ENCODE measurements at places on chromosomes 7 and 10.
A peak's percentile ranks its signal among the peaks of the same experiment; 100 is the strongest.

DNA sequence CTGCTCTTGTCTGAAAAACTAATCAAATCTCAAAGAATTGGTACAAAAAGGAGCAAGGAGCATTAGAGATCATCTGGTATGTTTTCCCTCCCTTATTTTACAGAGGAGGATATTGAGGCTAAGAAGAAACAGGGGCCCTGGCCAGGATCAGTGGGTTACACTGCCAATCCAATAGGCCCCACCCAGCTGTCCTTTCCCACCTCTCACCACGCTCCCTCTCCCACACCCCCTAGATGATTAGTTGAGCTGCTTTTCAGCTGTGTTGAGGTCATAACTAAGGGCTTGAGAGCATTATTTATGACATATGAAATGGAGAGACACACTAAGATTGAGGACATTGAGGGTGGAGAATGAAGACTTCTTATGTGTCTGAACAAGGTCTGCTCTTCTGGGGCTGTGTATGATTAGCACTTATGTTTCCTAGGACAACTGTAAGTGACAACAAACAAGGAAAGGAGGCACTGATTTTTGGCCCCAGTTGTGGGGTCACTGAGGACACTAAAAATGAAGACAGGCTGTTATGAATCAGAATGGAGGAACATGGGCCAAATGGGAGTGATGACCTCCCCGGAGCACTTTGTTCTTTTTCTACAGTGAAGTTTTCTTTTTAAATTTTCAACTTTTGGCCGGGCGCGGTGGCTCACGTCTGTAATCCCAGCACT is 26.5 kb downstream of the VWA2 start:
- DNase-seq, result no peak

DNA sequence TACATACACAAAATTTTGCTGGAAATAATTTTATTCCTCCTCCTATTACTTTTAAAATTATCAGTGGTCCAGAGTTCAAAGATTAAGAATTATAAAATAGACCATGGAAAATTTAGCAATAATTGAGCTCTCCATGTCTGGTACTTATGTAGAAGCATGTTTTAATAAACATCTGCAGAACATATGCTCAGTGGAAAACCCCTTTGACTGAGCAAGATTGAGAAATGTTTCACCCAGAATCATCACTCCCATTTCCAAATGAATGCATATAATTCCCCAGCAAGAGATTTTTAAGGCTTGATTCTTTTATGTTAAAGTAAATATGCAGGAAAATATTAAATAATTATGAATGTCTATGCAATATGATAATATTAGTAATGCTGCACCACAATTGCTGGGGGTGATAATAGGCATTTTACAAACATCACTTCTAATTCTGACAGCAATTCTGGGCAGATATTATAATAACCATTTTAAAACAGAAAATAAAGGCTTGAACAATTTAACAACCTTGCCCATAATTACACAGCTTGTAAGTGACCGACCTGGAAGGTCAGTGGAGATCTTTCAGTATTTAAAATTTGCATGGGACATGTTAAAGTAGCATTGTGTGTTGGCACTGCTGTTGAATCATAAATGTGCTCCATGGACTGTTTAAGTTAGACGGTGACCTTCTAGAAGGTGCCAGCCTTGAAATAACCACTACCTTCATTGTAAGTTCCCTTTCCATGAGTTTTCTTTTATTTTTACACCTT is 45.6 kb upstream of the TES start:
- no peak for DNase-seq

- DNase-seq, result no peak
Observed at GRCh38 chr10:24524314-24524713, 199.4 kb downstream of the ARHGAP21 start.

- DNase-seq, result no peak
Observed at GRCh38 chr7:55474944-55475854, 97.1 kb downstream of the VOPP1 start.

GRCh38 chr7:386385-386784 is 96.4 kb downstream of the FOXL3 start:
- DNase-seq, result no peak

DNA sequence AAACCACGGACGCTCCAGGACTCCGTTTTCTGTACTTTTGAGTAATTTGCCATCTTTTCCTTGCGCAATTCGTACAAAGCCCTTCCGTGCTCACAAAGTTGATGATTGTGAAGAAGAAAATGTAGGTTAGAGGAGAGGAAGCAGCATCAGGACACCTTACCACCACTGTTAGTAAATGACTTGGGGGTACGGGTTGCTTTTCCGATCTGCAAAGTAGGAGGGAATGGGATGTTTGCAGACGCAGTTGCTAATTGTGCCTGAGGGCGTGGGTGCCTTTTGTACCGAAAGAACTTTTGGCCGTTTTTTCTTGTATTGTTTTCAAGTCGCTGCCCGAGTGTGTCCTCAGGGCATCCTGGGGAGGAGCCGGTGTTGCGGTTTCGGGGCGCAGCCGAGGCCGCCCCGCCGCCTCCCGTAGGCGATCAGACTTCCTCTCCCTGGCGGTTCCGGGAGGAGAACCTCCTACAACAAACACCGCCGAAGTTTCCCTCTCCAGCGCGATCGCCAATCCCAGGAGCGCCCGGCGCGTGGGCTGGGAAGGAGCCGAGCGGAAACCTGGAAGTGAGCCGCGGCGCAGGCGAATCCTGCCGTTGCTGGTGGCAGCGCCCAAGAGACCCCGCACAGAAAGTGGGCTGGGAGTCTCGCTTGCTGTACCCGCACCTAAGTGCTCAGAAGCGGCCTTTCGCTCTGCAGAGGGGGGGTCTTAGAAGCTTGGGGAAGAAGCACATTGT is 1.0 kb downstream of the PRR15 start:
- DNase-seq, result no peak

DNA sequence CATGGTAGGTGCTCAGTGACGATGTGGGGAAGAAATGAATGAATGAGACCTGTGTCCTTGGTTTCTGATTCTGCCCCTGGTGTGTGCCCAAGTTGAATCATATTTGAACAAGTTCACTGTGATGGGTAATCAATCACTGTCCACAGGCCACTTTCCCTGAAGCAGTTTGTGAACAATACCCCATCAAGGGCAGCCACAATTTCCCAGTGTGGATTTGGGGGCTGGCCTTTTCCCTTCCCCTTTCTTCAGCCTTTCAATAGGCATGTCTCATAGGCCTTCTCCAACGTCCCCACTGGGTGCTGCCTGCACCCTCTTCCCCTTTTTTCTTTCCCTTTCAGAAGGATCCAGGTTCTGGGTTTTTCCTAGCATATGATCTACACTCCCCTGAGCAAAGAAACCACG is 64.7 kb downstream of the CREB5 start:
- no peak for DNase-seq

DNA sequence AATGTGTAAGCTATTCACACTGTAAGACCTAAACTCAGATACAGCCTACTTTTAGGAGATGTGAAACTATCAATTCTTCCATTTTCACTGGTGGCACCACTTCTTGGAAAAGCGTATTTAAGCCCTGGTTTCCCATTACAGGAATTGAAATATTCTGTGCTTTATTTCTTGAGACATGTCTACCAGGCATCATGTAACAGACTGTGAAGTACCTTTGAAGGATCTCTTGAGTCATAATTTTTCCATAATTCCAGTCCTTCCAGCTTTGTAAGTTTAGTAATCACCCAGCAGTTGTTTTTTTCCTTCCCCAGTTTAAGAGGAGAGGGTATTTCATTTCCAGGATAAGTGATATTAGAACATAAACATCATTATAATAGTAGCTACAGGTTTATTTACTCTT is 186.0 kb upstream of the PRPS1L1 start:
- no peak for DNase-seq

- peak; percentile 58 for DNase-seq
Observed at GRCh38 chr7:155738652-155739537, 73.4 kb downstream of the SHH start.

GRCh38 chr7:107014387-107015023 is 30.0 kb upstream of the PRKAR2B start:
- no peak for DNase-seq

DNA sequence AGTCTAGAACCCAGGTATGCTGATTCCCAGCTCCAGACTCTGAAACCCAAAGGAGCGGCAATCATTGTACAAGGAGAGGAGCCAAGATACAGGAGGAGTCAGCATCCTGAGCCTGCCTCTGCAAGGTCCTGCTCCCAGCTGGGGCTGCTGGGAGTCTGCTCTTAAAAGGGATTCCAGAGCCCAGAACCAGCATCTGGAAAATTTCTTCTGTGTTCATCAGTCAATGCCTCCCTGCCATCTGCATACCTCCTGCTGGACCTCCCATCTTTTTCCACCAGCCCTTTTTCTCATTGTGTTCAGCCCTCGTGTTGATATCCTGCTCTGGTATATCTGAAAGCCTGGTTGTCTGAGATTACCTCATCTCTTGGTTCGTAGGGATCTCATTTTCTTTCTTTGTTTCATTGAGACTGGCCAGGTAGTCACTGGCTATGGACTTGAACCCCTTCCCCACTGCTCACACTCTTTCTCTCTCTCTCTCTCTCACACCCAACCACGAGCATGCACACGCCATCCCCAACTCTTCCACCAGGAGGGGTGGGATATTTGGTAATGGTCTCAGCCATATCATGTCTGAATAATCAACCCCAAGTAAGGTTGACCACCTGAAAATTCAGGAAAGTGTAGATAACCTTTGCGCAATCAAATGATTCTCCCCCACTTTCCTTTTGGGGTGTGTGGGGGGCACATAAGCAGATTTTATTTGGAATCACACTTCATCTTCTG is 608.8 kb downstream of the LRMDA start:
- no peak for DNase-seq

DNA sequence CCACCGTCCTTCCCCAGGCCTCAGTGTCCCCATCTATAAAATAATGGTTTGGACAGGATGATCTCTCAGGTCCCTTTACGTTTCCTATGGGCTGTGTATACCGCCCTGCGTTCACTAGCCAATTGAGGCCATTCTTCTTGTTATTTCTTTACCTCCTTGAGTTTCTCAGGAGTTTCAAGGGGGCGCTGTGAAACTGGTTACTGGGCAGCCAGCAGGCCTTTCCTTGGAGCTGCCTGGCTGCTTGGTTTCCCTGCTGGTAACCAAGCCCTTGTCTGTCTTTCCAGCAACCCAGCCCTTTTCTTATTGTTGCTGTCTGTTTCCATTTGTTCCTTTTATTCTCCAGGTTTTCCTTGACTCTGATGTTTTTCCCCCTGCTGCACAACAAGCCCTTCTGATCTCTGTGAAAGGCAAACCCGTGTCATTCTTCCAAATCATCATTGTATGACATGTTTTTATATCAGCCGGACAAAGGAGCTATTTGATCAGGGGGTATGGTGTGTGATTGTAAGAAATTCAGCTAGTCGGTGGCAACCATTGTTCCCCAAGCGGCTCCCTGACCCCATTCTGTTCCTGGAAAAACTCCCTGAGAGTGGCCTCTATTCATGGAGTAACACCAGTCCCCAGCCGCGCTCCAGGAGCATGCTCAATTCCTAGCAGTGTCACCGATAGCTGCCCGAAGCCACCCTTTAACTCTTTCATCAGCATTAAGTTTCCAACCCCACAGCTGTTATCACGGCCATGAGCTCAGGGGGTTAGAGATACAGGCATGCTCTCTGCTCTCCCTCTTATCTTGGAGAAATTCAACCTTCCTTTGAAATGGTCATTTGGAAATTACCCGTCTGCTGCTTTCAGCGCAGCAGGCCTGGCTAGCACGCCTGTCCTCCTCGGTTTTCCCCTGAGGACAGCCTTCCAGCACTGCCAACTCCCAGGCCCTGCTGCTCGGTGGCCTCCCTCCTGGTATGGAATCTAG is 26.6 kb downstream of the FGF8 start:
- DNase-seq, result no peak

DNA sequence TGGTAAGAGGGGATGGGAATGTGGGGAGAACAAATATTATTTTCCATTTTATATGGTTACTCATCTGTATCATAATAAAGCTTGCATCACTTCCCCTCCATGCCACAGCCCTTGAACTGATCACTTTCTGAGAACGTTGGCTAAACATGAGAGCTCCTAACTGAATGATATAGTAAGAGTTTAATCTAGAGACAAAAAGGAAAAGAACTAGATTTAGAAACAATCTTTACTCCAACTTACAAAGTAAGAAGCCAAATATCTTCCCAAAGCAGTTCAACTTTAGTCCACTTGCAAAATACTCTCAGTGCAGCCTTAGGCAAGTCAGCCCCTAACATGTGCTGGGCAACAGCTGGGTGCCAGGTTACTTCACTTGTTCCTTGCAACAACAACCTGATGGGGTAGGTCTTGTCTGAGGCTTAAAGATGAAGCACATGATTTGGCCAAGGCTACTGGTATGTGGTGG is 20.3 kb downstream of the SMURF1 start:
- no peak for DNase-seq

DNA sequence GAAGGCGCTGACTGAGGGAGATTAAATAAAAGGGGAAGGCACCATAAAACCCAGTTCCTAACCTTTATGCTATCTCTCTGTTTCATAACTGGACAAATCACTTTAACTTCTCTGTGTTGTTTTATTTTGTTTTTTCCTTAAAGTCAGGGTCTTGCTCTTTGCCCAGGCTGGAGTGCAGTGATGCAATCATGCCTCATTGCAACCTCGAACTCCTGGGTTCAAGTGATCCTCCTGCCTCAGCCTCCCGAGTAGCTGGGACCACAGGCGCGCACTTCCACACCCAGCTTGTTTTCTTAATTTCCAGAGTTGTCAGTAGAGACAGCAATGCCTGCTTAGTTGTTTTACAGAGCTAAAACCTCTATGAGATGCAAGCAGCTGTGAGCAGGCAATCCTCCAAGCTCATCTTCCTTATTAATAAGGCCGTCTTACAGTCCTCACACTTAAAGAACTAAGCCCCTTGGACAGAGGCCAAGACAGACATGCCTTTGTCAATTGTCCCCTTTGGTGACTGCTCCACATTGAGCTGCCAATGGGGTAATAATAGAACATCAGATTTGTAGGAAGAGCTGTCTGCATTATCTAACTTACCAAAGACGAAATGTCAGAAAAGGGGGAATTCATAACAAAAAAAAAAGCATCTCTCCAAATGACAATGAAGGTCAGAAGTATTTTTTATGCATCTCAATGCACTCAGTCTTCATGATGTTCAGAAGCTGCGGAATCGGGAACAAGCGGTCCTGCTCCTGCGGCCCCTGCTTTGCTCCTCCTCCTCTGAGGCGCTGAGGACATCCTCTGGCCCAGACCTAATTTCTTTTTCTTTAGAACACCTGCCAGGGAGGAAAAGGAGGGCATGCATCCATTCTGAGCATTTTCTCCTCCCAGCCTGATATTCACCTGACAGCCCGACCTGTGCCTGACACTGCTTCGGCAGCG is 62.7 kb upstream of the RNF32 start:
- no peak for DNase-seq

DNA sequence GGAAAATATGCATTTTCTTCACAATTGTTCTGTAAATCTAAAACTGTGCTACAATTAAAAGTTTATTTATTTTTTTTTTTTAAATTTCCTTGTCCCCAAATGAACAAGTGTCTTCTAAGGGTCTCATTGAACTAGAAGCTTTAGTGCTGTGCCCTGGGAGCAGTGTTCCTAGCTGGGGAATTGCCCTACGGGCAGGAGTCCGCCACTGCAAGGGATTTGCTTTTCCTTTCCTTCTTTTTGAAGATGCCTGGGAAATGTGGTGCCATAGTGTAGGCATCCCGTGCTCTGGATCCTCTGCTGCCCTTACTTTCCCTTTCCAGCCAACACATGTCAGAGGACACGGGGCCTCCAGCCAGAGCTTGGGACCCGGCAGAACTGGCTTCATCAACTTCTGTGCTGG is 177.1 kb upstream of the CTBP2 start:
- no peak for DNase-seq

GRCh38 chr7:20466543-20467021 is 135.9 kb downstream of the ITGB8 start:
- no peak for DNase-seq
